ENCODE measurements at places on chromosomes 7 and 10.

DNA sequence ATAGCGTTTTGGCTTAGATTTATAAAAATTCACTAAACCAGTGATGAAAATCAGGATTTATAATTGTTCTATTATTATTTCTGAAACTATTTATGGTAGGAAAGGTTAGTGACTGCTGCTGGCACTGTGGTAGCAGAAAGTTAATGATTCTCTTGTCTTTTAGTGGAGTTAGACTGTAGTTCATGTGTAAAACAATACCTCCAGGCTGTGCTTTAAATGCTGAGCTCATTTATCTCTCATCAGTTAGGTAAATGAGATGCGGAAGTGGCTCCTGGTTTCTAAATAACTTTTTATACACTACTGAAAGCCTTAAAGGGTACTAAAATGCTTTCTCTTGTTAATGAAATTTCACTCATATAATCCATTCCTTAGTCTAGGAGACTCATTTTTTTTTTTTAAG, 326.8 kb upstream of the POT1 start:
- no peak for DNase-seq

- DNase-seq = no peak
Measured at GRCh38 chr7:143399642-143400041, 9.0 kb downstream of the EPHA1 start.

GRCh38 chr10:63409465-63410027, 56.2 kb downstream of the JMJD1C start:
- no peak for DNase-seq

- no peak for DNase-seq
Measured at GRCh38 chr10:81146436-81146835, 608.7 kb downstream of the SH2D4B start.

DNA sequence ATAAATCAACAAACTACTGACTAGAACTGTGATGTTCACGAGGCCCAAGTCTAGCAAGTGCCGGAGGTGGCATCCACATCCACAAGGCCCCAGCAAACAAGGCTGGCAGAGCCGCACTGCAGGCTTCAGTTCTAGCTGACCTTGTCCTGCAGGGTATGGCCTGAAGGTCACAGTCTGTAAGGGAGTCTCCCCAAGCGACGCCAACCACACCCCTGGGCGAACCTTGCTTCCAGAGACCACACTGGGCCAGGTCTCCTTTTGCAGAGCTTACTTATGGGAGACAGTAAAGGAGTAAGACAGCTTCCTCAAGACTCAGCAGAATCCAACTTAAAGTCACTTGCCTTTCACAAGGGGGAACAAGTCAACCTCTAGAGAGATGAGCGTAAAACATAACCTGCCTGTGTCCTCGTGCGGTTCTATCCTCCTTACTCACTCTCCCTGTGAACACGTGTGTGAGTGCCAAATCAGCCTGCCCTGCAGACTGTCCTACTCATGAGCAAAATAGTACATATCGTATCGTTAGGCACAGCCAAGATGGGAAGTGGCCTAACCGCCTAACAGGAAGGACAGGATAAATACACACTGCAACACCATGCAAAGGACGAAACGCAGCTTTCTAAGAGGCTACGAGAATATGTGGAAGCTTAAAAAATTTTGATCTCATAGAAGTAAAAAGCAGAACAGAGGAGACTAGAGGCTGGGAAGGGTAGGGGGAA, 22.7 kb downstream of the FAM53B start:
- peak; percentile 55 for DNase-seq

DNA sequence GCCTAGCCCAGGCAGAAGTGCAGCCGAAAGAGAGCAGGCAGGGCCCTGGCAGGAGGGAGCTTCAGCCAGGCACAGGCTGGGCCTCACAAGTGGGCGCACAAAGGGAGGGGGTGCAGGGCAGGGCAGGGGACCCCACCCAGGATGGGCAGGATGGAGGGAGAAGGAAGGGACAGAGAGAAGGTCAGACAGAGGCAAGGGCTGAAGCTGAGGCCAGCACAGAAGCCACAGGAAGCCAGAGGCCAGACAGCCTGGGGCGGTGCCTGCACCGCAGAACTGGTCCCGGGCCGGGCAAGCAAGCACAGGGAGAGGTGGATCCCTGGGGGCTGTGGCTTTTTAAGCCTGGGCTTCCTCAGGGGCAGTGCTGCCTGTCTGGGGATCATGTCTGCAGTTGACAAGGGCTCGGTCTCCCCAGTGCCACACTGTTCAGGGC, 16.7 kb downstream of the NOS3 start:
- no peak for DNase-seq

DNA sequence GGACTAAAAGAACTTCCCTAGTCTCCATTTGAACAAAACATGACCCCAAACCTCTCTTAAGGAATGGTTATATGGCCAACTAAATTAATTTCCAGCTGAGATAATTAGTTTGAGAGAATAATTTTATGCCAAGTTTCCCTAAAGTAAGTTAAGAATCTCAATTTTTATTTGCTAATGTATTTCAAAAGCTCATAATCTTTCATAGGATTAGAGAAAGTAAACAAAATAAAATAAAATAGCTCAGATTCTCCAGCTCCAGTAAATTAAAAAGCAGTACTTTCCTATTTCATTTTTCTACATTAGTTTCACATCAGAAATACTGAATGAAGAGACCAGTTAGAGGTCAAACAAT, 44.4 kb downstream of the ENO4 start:
- no peak for DNase-seq

DNA sequence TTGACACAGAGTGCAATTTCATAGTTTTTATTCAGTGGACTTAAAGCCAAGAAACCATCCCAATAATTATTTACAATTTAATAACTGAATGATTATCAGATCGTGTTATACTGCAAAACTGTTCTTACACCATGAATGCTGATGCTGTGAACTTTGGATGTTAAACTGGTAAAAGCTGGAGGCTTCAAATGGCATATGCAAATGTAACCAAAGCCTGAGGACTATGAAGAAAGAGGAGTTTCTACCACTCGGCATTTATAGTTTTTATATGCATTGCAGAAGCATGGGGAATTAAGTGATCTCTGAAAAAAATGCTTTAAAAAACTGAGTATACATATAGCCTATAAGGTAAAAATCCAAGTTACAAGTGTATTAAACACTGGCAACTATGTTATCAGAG, 42.4 kb downstream of the RNF32 start:
- DNase-seq = no peak
